HS-5 (cell line): ENCODE measurements at places on chromosomes 16 and 17.
A peak's percentile ranks its signal among the peaks of the same experiment; 100 is the strongest.

- no peak for DNase-seq
Observed at GRCh38 chr16:25157271-25157875, 45.8 kb downstream of the LCMT1 start.

- no peak for DNase-seq
Observed at GRCh38 chr16:5895976-5896375, 798.4 kb upstream of the EEF2KMT start.

DNA sequence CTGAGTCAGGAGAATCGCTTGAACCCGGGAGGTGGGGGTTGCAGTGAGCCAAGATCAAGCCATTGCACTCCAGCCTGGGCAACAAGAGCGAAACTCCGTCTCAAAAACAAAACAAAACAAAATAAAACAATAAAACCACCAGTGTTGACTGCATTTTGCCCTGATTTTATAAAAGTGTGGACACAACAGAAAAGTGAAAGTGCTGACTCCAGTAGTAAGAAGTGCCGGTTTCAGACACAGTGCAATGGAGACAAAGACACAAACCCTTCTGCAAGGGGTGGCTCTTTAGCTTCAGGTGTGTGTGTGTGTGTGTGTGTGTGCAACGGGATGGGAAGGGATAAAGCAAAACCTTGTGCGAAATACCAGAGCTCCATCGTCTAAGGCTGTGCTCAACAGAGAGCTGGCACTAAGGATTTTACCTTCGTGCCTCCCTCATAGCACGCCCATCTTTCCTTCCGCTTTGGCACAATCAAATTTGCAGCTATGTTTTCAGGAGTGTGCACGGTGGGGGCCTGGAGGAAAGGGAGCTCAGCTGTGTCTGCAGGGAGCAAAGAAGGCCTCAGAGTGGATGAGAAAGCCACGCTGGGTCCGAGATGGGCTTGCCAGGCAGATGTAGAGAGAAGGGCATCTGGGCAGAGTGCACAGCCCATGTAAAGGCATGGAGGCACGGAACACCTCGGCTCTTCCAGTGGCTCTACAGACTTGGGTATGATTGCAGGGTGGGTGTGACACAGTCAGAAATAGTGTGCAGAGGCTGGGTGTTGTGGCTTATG, 15.5 kb downstream of the MXRA7 start:
- no peak for DNase-seq

DNA sequence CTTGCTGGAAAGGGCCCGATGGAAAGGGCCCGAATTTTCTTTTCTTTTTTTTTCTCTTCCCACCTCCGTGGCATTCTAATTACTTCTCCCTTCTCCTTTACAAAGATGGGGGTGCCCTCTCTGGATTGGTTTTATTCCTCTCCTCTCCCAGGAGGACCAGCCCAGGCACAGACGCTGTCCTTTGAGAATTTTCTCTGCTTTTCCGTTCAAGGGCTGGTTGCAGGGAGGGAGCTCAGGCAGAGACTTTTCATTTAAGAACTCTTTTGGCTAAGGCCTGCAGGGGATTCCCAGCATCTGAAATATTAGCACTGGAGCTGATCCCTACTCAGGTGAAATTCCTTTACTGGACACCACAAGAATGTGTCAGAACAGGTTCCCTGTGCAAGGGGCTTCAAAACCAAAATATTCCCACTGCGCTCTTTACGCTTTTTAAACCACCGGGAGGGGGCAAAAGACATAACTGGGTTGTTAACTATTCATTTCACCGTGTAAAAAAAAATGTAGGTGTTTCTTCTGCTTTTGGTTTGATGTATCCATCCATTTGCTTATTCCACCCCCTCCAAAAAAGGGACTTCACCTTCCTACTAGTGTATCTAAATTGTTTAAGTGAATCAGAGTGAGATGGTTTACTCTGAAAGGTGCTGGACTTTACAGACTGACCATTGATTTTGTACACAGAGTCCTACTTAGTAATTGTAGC, 1.4 kb downstream of the NFAT5 start:
- no peak for DNase-seq

DNA sequence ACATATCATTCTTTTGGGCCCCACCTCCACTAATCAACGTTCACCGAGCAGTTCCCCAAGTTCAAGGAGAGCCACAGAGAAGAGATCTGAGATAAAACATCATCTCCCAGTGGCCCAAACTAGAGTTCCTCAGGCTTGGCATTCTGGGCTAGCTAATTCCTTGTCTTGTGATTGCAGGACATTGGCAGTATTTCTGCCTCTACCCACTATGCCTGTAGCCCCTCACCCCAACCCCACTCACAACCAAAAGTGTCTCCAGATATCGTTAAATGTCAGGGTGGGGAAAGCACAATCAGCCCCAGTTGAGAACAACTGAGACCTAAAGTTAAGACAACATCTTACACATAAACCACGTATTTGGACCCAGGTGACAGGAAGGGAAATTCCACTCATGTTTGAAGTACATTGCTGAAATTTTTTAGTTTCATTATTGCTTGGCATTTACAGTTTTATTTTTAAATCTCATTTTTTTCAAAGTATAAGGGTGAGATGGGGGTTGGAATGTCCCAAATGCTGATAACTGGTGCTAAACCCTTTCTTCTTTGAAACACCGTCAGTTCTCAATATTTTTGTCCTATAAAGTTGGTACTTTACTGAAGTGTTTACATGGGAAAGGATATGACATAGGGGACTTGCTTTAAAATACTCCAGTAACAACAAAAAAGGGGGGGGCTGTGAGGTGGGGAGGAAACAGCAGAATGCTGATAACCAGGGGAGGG, 13.6 kb downstream of the ZC3H7A start:
- no peak for DNase-seq

DNA sequence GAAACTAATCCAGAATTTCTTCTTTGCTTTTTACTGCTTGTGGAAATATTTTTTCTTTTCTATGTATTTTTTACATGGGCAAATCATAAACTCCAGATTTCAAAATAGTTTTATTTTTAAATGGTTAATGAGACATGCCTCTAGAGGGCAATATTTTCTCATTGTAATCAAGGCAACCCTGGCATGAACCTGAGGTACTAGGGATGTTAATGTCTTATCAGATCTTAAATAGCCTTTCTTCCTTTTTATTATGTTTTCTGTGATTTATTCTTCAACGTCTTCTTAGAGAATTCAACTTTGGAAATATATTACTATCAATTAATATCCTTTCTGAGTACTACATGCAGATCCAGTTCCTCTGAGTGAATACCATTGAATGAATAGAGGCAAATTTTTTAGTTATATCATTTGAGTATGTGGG, 324.7 kb downstream of the BCAS3 start:
- DNase-seq = peak; percentile 16
